HL-60 (cell line): ENCODE measurements at places on chromosomes 1 and 21.

GRCh38 chr21:34801519-34802132 lies 132.8 kb downstream of the CLIC6 start:
- DNase-seq: no peak

DNA sequence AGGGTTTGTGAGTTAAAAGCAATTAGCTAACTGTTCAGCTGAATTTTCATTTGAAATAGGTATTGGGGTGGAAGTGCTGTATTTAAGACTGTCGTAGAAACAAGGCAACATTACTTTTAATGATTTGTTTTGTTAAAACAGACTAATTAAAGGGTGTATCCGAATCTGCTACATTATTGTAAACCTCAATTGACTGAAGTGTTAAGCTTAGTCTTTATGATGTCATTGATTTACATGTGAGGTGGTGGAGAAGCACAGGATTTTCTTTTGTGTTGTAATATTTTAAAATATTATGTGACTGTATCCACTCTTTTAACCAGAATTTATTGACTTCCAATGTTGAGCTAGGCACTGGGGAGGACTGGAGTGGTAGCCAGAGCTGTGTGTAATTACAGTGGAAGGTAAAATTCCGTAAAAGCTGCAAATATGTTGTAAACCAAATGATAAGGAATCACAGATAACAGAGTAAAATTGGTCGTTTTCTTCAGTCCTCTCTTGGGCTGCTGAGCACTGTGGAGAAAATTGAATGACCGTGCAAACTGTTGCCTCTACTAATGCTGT lies 1.6 kb downstream of the HOOK1 start:
- no peak for DNase-seq

GRCh38 chr21:16945580-16945979 lies 567.3 kb upstream of the CXADR start:
- no peak for DNase-seq

- DNase-seq: no peak
Observed at GRCh38 chr1:15571266-15571665, 13.6 kb downstream of the AGMAT start.

DNA sequence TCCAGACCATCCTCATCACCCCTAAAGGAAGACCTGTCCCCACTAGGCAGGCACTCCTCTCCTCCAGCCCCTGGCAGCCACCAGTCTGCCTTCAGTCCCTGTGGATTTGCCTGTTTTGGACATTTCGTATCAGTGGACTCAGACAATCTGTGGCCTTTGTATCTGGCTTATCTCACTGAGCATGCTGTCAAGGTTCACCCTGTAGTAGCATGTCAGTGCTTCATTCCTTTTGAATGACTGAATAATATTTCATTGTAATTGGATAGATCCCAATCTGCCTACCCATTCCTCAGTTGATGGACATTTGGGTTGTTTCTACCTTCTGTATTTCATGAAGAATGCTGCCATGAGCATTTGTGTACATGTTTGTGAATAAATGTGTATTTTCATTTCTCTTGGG lies 32.9 kb upstream of the RNF187 start:
- DNase-seq: no peak

DNA sequence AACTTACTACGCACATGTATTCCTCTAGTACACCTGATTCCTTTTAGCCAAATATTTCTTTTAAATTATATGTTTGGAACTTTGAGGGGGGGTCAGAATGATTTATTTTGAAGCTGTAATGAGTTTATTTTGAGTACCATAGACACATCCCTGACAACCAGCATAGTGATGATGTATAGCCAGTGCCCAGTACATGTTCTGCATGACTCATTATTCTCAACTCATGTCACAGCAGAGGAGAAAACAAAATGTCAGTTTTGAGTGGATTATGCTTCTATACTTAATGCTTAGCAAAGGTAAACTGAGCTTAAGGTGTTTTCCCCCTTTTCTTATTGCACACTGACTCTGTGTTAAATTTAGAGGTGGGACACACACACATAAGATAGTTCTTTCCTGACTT lies 22.4 kb upstream of the LEPR start:
- DNase-seq: no peak

DNA sequence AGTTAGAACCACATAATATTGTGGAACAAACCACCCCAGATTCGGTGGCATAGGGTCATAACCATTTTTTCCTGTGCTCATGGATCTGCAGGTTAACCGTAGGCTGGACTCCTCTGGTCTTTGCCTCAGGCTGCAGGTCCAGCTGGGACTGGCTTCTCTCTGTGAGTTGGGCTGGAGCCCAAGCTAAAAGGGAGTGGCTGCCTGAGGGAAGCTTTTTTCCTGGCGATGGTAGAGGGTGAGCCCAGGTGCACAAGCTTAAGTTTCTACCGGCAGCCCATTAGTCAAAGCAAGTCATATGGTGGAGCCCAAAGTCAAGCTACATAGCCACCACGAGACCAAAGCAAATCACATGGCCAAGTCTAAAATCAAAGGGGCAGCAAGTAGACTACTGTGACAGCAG lies 13.8 kb downstream of the EPHX4 start:
- DNase-seq: no peak

- DNase-seq: no peak
Observed at GRCh38 chr21:15283789-15284188, 219.0 kb upstream of the NRIP1 start.

DNA sequence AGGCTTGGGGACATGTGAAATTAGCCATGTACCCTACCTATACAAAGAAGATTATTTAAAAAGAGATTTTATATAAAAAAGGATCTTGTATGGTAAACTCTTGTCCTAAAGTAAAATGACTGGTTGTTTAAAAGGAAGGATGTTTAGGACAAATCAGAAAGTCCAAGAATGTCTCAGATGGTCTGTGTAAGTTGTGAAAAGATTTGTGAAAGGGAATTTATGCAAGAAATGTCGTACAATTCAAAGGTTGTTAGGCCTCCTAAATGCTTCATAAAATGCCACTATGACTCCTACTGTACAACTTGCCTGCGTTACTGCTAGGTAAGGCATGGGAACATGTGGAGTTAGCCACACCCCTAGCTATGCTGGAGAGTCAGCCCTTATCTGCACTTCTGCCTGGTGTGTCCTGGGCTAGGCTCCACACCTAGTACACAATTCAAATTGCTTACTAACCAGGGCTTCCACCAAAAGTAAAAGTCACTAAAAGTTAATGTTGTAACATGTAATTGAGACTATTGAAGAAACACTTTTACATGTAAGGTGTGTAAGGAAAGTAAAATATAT lies 19.7 kb downstream of the PRDX6 start:
- no peak for DNase-seq

DNA sequence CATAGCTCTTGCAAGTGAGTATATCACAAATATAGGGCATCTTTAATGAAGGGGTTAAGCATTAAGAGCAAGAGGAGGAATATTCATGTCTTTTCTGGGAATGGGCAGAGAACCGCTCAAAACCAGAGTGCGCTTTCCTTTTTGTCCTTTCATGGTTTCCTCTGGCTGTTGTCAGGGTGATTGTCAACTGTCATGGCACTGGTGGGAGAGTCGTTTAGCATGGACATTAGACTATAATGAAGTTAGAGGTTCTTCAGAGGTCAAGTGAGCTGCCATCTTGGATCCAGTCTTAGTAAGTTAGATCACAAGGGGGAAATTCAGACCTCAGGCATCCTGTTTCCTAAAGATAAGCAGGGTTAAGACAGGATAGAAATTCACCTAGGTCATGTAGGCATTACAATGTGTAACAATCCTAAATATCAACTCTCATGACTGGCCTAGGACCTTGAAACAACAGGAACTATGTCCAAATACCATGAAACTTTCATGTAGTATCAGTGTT lies 12.1 kb upstream of the COA6 start:
- DNase-seq: no peak

DNA sequence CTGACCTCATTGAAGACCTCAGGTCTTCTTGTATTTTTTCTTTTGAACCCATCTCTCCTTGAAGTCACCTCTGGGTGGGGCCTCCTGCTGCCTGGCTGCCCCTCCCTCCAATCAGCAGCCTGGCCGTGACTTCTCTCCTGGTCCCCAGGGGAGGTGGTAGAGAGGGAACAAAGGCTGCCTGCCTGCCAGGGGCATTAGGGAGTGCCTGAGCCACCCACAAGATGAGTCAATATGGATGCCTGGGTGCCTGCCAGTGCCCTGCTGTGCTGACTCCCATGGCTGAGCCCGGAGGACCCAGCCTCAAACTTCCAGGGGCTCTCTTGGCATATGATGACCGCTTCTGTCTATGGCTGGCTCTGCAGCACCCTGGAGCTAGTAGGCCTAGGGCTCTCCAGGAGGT lies 5.3 kb upstream of the CDCP2 start:
- no peak for DNase-seq

GRCh38 chr1:1543706-1544099 lies 3.3 kb upstream of the TMEM240 start:
- no peak for DNase-seq

DNA sequence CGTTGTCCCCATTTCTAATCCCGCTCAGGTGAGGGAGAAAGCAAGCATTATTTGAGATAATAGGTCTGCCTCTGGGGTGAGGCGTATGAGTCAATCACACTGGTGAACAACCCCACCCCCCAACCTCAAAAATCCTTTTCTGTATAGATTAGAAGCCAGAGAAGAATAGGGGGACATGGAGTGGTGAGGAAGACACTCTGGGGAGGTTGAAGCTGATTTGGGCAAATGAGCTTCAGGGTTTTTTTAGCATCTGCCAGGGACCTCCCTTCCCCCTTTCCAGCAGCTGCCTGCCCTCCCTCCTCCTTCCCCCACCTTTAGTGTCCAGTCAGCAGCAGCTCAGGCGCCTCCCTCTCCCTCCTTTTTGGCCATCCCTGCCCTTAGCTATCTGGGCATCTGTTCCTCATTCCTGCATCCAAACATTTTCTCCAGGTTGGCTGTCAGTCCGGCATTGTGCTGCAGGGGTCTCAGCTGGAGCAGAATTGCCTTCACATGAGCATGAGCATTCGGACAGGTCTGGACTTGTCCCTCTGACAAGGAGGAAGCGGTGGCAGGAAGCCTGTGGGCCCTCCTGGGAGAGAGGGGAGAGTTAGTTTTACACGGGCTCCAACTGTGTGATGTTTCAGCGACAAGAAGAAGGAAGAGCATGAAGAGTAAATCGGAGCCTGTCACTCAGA lies 30.8 kb upstream of the PTGFRN start:
- peak; percentile 16 for DNase-seq

- no peak for DNase-seq
Observed at GRCh38 chr21:45931397-45931969, 50.1 kb upstream of the COL6A1 start.

DNA sequence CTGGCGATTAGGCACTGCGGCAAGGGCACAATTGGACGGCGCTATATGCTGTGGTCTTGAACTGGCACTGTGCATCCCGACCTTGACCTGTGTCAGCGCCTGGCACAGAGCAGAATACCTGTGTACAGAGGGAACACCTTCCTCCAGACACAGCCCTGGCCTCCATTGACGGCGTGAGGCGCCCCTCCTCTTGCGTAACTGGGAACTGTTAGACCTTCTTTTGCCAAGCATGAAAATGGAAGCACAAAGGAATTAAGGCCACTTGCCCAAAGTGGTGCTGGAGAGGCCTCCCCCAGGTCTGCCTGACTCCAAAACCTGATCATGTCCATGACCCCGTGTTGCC lies 6.8 kb upstream of the AGTRAP start:
- DNase-seq: no peak

- no peak for DNase-seq
Observed at GRCh38 chr1:8116894-8117264, 90.8 kb upstream of the ERRFI1 start.

GRCh38 chr21:34313116-34313515 lies 50.7 kb upstream of the KCNE2 start:
- no peak for DNase-seq

DNA sequence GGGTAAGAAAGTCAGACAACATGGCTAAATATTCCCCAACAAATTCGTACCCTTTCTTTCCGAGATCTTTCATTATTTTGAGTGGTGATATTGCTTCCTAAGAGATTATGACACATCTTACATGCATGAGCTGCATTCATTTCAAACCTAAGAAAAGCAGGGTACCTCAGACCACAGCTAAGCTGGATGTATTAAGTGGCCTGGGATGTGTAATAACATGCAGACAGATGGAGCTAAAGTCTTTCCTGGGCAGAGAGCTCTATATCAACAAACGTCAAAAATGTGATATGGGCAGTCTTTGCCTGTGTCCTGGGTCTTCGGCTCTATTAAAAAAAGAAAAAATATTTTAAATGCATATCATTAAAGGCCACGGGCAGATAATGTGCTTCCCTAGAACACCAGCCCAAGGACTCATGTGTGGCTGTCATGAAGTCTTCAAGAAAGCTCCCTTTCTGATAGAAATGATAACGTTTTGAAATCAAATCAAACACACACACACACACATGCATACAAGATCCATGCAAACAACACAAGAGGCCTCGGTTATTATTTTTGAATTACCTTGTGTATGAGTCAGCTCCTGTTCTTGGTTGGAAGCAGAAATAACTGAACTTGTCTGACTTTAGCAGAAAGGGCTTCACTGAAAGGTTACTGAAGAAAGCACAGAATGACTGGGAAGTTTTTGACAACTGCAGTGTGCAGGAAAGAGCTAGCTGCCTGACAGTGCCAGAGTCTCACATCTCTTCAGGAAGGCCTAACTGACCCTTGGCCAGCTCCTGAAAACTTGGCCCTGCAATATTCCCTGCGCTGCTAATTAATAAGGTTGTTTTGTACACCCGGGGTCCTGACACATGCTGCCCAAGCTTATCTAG lies 231.2 kb downstream of the DSCAM start:
- DNase-seq: no peak

GRCh38 chr1:81878538-81878937 lies 77.8 kb downstream of the ADGRL2 start:
- no peak for DNase-seq

DNA sequence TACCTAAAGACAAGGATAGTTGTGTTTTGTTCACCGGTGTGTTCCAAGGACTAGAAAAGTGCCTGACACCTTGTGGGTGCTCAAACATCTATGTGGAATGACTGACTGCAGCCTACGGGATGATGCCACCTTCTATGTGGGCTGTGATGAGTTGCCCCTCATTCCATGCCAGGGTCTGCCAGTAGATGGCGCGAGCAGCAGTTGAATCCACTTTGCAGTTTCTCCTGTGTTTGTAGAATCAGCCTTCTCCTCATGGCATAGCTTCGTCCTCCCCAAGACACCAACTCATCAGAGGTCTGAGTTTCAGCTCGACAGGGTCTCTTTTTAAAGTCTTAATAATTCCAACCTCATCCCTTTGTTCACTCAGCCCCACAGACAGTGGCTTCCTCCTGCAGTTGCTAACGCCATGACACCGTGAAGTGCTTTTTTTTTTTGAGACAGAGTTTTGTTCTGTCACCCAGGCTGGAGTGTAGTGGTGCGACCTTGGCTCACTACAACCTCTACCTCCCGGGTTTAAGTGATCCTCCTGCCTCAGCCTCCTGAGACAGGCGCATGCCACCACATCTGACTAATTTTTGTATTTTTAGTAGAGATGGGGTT lies 133.7 kb downstream of the CAPN8 start:
- peak; percentile 53 for DNase-seq

- DNase-seq: no peak
Observed at GRCh38 chr1:20883766-20884165, 96.7 kb upstream of the HP1BP3 start.

DNA sequence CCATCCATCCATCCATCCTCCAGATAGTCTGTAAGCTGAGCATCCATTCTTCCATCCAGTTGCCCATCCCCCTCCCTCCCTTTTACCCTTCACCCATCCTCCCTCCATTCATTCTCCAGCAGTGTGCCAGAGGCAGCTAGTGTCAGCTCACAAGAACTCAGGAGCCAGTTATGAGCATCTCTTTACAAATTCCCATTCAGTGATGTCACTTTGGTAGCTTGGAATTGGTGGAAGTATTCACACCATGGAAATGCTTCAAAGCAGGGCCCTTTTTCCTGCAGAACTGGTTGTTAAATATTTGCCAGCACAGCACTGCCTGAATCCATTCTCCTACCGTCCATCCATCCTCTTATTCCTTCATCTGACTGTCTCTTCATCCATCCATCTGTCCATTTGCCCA lies 72.5 kb downstream of the ARHGEF10L start:
- no peak for DNase-seq

GRCh38 chr1:21721295-21721985 lies 52.3 kb upstream of the RAP1GAP start:
- DNase-seq: no peak
